ENCODE measurements at places on chromosomes 6 and 20.

- DNase-seq = no peak
Observed at GRCh38 chr6:168171673-168172353, 92.8 kb upstream of the FRMD1 start.

DNA sequence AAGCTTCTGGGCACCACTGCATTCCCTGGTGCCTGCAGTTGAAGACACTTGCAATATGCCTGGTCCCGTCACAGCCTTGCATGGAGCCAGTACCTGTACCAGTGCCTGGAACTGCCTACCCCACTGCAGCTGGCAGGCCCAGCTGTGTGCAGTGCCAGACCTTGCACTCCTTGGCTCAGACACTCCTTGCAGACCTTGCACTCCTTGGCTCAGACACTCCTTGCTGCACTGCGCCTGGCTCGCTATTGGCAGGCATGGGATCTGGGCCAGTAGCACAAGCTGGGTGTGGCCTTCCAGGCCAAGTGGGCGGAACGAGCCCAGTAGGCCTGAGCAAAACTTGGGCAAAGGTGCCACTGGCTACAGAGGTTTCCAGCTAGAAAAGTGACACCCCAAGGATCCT lies 1189.1 kb downstream of the GRIK2 start:
- no peak for DNase-seq

DNA sequence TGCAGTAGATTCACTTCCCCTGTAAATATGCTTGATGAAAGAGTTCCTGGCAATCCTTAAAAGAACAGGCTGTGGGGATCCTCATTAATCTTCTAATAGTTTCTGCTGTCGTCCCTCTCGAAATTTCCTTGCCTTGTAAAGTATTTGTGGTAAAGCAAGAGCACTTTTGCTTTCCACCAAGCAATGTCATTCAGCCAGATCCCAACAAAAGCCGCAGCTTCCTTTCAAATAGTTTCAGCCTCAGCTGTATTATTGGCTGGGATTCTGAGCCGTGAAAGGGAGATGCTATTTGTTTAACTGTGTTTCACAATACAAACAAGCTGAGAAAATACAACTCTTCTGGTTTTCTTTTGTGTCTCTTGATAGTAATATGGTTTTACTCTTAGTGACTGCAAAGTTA lies 48.9 kb upstream of the EPHA7 start:
- DNase-seq = no peak

DNA sequence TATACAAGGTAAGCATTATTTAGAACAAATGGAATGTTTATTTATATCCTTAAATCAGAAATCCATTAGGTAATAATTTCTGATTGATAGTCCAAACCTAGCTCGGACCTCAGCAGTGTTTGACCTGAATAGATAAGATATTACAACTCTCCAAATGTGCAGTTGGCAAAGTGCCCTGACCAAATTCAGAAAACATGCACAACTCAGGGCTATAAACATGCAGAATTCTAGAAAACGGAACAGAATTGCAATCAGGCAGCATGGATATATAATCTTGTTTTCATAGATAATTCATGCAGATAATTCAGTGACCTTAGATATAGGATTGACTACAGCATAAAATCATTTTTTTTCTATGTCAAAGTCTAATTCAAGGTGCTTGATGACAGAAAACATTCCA lies 626.6 kb upstream of the CITED2 start:
- no peak for DNase-seq

DNA sequence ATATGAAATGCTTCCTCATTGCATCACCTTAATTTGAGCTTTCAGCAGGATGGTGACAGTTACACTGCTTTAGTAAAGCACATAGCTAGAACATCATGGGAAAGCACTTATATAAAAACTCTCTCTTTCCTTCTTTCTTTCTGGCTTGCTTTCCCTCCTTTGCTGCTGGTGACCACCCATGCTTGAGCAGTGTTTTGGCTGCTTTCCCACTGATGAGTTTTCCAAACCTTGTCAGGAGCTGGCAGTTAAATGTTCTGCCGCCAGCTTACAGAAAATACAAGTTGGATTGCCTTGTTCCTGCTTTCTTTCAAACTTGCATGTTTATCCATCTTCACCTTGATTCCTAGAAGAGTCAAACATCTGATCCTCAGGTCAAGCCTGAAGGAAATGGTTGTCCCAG lies 323.9 kb downstream of the FOXA2 start:
- DNase-seq = no peak

DNA sequence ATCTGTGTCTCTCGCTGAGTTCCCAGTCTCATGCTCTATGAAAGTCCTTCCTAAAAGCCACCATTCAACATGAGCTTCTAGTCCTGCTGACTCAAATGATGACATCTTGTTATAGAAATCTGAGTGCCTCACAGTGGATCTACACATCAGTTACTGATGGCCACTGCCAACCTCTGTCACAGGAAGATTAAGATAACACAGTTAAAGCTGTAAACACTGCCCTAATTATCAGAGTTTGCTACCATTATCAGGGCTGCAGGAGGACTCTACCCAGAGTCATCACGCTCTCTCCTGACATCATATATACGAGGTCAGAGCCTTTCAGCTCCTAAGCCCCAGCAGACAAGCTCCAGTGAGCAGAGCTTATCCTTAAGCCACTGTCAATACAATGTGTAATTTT lies 63.2 kb downstream of the HIVEP2 start:
- DNase-seq = no peak

GRCh38 chr6:79167931-79168694 lies 66.4 kb downstream of the HMGN3 start:
- DNase-seq = no peak

DNA sequence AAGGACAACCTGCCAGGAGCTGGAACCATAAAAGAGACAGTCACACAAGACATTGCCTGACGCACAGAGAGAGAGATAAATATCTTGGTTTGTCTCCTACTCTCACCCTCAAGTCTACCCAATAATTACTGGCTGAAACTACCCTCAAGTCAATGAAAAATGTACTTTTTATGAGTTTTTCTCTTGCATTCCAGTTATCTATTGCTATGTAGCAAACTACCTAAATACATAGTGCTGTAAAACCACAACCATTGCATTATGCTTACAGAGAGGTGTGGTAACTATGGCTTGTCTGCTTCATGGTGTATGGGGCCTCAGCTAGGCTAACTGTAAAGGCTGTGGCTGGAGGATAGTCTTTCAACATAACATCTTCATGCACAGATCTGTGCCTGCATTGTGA lies 247.8 kb downstream of the HAO1 start:
- no peak for DNase-seq

DNA sequence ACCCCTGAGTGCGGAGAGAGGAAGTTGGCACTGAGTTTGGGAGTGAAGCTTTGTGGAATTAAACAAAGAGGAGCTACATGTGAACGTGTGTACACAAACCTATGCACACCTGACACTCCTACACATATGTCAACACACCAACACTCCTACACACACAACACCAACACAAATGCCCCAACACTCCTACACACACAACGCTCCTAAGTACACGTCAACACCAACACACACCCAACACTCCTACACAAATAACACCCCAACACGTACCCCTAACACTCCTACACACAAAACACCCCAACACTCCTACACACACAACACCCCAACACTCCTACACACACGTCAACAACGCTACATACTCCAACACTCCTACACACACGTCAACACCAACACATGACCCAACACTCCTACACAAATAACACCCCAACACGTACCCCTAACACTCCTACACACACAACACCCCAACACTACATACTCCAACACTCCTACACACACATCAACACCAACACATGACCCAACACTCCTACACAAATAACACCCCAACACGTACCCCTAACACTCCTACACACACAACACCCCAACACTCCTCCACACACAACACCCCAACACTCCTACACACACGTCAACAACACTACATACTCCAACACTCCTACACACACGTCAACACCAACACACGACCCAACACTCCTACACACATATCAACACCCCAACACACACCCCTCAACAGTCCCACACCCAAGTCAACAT lies 40.1 kb upstream of the ZBP1 start:
- DNase-seq = no peak

- no peak for DNase-seq
Observed at GRCh38 chr20:7090811-7091210, 323.3 kb downstream of the BMP2 start.

DNA sequence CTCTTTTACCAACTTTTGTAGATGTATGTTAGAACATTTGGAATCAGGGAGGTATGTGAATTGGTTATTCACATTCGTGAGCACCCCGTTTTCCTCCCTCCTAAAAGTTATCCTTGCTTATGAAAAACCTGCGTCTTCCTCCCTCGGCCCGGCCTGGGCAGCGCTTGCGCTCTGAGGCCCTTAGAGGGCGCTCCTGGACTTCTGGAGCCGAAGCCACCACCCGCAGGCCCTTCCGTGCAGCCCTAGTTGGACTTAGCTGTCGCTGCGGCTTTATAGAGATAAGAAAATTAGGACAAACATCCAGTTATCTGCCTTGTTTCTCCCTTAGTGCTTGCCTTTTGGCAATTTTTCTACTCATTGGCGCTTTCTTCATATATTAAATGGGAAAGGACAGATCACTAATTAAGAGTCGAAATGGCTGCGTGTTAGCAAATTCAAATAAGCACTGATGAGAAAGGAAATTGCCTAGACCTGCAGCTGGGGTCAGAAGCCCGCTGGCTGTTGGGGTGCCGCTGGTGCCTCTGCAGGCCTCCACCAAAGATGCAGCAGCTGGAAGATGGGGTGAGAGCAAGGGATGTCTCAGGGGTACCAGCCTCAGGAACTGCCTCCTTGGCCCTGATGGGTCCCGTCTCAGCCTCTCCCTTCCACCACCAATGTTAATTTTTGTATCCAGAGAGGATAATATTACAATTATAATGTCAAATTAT lies 5.2 kb downstream of the FNDC1 start:
- peak; percentile 50 for DNase-seq

DNA sequence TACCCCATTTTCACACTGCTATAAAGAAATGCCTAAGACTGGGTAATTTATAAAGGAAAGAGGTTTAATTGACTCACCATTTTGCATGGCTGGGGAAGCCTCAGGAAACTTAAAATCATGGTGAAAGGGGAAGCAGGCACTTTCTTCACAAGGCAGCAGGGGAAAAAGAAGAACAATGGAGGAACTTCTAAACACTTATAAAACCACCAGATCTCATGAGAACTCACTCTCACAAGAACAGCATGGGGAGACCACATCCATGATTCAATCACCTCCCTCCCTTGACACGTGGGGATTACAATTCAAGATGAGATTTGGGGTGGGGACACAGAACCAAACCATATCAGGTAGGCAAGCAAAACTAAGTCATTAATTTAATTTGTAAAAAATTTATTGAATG lies 343.2 kb downstream of the FRK start:
- DNase-seq = no peak

DNA sequence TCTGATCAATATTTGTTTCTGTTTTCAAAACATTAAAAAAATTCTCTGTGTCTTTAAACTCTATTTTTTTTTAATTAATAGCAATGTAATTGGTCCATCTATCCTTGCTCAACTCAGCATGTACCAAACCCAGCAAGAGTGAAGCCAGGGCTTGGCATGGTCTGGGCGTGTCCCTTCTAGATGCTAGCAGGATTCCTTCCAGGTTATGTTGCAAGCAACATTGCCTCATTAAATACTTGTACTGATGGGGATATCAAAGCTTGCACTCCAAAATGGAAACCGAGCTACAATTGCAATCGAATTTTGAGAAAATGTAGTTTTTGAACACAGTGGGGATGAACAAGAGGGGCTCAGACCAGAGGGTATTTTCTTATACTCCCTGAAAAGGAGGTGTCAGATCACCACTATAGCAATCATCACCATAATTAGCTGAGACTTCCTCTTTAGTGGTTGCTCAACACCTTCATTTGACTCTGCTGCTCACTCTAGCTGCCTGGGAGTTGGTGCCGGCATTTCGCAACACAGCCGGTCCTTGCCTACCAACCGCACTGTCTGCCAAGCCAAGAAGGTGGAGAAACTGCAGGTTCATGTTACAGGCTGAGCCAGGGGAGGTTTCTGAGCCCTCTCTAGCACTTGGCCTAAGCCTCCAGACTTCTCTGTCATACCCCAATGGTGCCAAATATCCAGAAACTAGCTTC lies 67.8 kb upstream of the RALGAPA2 start:
- DNase-seq = no peak

DNA sequence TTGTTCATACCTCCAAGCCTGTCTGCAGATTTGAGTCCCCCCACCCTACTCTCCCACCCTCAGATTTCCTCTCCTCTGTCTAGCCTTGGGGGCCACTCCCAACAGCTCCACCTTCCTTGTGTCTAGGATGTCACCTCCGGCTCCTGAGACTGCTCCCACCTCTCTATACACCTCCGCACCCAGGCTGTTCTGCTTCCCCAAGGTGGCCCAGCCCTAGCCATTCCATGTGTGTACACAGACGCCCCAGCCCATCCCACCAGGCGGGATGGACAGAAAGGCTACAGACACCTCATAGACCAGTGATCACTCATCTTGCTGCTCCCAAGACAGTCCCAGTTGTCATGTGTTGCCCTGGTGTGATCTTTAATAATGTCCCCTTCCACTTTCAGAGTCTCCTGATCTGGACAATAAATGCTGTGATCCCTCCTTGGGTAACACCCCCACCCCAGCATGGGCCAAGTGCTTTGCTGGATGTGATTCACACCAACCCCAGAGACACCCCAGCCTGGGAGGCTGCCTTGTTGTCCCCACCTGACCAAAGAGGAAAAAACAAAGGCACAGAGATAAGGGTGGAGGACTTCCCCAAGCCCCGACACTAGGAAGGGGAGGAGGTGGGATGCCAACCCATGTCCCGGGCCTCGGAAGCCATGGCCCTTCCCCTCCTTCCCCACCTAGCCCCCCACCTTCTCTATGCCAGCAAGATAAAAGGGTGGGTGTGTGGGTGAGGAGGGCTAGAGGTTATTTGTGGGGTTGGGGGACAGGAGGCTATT lies 36.1 kb downstream of the MDFI start:
- DNase-seq = no peak

DNA sequence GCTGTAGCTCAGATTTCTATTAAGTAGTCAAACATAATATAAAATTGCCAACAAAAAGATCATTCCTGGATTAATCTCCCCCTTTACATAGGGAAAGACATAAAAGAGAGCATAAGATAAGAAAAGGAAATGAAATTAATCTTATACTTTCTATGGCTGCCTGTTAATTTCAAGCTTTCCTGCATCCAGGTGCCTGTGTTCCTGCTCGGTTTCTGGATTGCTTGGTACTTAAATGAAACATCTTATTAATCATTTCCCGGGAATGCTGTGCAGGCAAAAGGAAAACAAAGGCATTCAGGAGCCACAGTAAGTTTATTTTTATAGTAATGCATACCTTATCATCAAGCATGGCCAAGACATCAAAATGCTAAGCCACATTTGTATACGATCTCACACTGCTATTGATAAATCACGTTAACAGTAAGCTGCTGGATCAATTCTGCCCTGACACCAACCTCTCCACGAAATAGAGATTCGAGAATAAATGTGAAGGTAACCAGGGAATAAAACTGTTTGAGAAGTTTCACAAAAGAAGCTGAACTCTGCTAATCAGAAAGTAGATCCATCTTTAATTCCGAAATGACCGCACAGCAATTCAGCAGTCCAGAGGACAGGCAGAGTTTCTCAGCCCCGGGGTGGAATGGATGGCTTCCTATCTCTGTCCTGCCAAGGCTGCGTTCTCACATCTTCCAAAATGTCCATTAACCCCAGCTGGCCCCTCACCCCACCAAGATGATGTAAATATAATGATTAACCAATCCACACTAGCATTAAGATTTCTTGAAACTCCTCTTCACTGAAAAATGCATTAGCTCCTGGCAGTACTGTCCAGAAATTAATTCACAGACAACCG lies 32.6 kb upstream of the APCDD1L start:
- DNase-seq = no peak
